ENCODE measurements at places on chromosomes 13 and 19.
A peak's percentile ranks its signal among the peaks of the same experiment; 100 is the strongest.

- no peak for DNase-seq
Measured at GRCh38 chr19:9531933-9532332, 6.5 kb downstream of the ZNF426 start.

- no peak for DNase-seq
Measured at GRCh38 chr19:31146546-31147183, 202.6 kb downstream of the TSHZ3 start.

- DNase-seq, result no peak
Measured at GRCh38 chr13:47417485-47417884, 520.6 kb upstream of the HTR2A start.

GRCh38 chr19:33777753-33778088, 18.9 kb upstream of the KCTD15 start:
- DNase-seq, result no peak

GRCh38 chr13:53142306-53142705, 113.7 kb downstream of the OLFM4 start:
- no peak for DNase-seq

- DNase-seq, result no peak
Measured at GRCh38 chr13:51397262-51397941, 55.4 kb downstream of the INTS6 start.

DNA sequence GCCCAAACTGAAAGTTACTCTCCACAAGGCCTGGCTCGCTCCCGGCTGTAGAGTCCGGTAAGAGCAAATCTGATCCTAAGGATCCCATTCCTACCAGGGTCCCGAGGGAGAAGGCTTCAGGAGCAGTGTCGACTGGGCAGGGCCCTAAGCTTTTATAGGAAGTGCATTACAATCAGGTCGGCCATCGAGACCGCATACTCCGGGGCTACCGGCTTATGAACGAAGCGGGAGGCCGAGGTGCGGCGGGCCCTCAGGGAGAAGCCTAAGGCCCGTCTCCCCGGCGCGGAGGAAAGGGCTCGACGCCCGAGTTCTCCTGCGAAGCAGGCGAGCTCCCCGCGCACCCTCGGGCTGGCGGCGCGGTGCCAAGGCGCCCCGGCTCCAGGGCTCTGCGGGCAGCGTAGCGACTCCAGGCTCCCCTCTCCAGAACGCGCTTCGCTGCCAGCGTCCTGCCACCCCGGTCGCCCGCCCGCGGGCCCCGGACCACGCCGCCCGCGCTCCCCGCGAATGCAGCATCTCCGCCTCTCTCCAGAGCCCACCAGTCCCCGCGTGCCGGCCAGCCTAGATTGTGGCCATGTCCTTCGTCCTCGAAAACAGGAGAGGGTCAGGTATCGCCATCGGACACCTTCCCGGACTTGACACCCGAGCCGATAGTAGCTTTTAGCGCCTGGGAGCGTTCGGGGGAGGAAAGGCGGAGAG, 1.4 kb downstream of the EFNB2 start:
- no peak for DNase-seq

DNA sequence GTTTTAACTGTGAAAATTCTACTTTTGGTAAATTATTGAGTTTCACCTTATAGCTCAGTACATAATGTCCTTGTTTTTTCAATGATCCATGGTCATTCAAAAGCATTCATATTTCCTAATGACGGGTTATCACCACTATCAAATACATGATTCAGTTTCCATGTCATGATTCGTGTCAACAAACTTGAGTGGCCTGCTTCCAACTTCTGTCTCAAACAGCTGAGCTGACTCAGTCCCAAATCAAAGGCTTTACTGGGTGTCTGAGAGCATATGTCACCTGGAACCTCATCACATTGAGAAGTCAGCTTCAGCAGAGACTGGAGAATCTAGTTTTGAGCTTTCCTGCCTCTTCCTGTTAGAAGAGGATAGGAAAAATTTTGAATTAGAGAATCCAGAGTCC, 40.3 kb upstream of the SGCG start:
- no peak for DNase-seq

GRCh38 chr13:83508771-83509301, 373.4 kb downstream of the SLITRK1 start:
- no peak for DNase-seq

GRCh38 chr19:34172661-34173192, 423 bp downstream of the LSM14A start:
- peak; percentile 38 for DNase-seq

DNA sequence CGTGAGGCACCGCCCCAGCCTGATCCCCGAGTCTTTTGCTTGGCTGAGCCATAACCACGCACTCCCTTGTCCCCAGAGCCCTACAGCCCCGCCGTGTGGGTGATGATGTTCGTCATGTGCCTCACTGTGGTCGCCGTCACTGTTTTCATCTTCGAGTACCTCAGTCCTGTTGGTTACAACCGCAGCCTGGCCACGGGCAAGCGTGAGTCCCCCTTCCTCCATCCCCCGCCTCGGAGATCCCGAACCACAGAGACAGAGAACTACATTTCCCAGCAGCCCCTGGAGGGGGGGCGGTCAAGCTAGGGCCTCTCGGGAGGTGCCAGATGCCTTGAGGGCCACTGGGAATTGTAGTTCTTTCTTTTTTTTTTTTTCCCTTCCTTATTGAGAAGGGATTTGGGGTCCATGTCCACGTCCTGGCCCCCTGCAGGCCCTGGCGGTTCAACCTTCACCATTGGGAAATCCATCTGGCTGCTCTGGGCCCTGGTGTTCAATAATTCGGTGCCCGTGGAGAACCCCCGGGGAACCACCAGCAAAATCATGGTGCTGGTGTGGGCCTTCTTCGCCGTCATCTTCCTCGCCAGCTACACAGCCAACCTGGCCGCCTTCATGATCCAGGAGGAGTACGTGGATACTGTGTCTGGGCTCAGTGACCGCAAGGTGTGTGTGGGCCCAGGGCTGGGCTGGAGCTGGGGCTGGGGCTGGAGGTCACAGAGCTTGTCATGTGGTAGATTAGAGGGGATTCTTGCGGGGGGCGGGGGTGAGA, 25.9 kb downstream of the GRIN2D start:
- DNase-seq, result peak; percentile 34
